ENCODE measurements at places on chromosomes 13 and 19. TPM values are rescaled to one million over a fixed set of nuclear protein-coding genes. Genes with fewer than 3 reads are reported as not detected.

DNA sequence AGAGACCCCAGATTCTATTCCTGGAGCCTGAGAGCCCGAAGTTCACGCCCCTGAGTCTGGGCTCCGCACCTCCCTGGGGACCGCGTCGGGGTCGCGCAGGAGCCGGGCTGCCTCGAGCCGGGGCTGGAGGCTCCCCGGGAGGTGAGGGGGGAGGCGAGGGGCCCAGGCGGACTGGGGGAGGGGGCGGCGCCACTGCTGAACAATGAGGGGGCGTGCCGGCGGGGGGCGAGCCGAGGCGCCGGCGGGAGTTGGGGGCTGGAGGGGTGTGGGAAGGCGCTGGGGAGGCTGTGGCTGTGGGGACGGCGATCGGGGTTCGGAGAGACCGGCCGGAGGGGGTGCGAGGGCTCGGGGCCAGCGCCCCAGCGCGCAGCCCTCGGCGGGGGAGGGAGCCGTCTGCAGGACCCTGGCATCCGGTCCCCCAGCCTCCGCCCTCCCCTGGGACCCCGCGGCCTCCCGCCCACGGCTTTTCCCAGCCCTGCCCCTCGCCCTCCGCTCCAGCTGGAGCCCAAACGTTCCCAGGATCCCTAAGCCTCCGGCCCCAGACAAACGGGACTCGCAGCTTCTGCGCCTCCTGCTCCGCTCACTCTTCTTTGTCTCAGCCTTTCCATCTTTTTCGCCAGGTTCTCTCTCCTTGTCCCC lies 922 bp downstream of the PLEKHG2 start:
- H3K36me3 ChIP-seq, result peaks cover 8% of the 10 kb centered on the region
- peak overlapping the region; percentile 60 for H3K4me3 ChIP-seq
- DNase-seq, result peak; percentile 91

DNA sequence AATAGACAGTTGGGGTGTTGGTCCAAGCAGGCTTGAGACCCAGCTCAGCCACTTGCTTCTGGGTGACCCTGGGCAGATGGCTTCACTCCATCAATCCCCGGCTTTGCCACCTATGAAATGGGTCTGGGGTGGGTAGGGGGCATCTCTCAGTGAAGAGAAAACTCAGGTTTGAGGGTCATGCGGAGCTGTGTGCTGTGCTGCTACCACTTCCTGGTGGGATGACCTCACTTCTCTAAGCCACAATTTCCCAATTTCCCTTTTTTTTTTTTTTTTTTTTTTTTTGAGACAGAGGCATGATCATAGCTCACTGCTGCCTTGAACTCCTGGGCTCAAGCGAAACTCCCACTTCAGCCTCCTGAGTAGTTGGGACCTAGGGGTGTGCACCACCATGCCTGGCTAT lies 4.6 kb upstream of the PLAUR start:
- H3K36me3 ChIP-seq, result no peaks in the 10 kb centered on the region
- H3K27me3 ChIP-seq, result no peaks in the 10 kb centered on the region
- no peaks in the 10 kb centered on the region for H3K4me1 ChIP-seq
- DNase-seq, result no peak

GRCh38 chr19:17889609-17890214 lies 18.0 kb downstream of the SLC5A5 start:
- peaks cover 19% of the 10 kb centered on the region for H3K4me1 ChIP-seq
- no peaks in the 10 kb centered on the region for H3K36me3 ChIP-seq
- DNase-seq, result no peak
- H3K4me3 ChIP-seq, result no peak overlapping the region
- H3K27ac ChIP-seq, result no peak overlapping the region

- no peak overlapping the region for H3K27ac ChIP-seq
- no peaks in the 10 kb centered on the region for H3K27me3 ChIP-seq
- no peak for DNase-seq
- no peaks in the 10 kb centered on the region for H3K4me1 ChIP-seq
- H3K4me3 ChIP-seq, result no peak overlapping the region
- H3K36me3 ChIP-seq, result no peaks in the 10 kb centered on the region
These were observed 43.2 kb downstream of the N4BP2L1 start for GRCh38 chr13:32384702-32385101.

DNA sequence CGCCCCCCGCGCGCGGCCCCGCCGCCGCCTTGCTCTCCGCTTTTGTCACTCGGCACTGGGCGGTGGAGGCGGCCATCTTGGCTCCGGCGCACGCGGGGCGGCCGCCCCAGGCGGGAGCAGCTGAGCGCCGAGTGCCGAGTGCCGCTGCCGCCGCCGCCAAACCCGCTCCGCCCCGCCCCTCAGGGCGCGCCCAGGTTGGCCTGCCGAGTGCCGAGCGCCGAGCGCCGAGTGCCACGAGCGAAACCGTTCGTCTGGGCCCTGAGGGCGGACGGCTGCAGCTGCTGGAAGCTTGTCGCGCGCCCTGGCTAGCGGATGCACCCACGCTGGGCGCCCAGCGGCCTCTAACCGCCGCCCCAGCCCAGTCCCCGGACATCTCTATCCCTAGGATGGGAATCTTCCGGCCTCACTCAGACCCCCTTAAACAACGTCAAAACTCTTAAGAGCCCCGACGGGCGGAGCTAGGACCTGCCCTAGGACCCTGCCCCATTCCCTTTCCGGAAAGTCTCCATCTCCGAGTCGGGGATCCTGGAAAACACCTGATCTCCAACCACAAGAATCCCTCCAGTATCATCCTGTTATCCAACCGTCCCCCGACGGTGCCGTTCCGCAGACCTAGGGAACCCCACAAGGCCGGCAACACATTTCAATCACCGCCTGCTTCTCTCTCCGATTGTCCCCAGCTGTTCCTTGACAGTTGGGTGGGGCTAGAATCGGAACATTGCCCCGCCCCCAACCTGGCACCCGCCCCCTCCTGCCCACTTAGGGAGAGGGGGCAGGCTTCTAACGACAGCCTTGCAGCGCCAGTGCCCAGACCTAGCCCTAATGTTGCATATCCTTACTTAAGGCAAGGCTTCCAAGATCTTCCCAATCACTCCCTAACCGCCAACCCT lies 14.1 kb upstream of the AKAP8L start:
- H3K27me3 ChIP-seq, result no peaks in the 10 kb centered on the region
- H3K36me3 ChIP-seq, result peaks cover 31% of the 10 kb centered on the region
- peak; percentile 99 for DNase-seq
- H3K4me1 ChIP-seq, result peaks cover 54% of the 10 kb centered on the region

KCNC3 gene
- total RNA-seq, result 20.8 TPM

DNA sequence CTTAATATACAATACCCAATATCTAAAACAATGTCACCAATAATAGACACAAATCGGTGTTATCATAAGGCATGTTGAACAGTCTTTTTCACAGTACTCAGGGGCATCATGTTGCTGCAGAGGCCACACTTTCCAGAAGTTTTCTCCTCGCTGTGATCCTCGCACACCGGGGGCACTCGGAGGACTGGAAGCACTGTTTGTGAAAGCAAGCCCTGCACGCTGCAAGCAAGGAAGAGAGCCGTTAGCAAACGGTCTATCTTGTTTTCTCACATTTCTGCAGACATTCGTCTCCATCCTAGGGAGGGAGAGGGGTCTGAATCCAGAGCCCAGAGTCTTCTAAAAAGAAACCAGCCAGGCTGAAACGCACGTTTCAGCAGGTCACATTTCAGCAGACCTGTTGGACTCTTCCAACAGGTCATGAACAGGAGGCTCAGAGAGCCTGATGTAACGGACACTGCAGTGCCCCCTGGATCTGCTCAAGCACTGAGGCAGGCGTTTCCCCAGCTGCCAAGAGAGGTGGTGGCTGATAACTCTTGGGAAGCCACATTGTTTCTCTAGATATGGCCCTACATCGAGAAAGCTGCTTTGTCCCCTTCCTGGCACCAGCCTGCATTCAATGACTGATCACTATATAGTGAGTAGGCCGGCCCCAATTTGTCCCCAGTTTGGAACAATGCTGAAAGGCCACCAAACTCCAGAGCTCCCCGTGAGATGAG lies 43.6 kb downstream of the RUBCNL start:
- no peak overlapping the region for H3K4me3 ChIP-seq
- no peak for DNase-seq
- H3K36me3 ChIP-seq, result no peaks in the 10 kb centered on the region
- no peak overlapping the region for H3K27ac ChIP-seq

DNA sequence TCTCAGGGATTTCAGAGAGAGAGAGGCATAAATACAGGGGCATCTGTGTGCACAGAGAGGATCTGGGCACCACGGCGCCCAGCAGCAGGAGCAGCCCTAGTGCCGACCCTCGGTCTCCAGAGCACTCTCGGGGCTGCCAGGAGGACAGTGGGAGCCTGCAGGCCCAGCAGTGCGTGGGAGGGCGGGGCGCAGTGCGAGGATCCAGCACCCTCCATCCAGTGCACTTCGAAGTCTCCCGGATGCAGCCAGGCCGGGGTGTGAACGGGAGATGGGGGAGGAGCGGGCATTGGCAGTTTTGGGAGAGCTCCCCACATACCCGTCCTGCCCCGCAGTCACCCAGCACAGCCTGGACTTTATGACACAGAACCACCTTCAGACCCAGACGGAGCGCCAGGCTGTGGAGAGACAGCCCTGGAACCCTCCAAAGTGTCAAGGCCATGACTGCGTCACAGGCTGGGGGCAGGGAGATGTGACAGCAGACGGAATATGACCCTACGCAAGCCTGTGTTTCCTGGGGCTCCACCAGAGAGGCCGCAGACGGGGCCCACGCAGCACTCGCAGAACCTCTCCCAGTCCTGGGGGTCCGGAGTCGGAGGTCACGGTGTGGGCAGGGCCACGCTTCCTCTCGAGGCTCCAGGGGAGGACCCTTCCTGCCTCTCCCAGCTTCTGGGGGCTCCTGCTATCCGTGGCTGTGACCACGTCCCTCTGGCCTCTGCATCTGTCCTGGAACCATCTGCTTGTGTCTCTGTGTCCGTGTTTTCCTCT lies 14.7 kb upstream of the TEKTIP1 start:
- H3K4me3 ChIP-seq, result no peak overlapping the region
- H3K27me3 ChIP-seq, result no peaks in the 10 kb centered on the region
- H3K36me3 ChIP-seq, result peaks cover 80% of the 10 kb centered on the region
- no peaks in the 10 kb centered on the region for H3K4me1 ChIP-seq

DNA sequence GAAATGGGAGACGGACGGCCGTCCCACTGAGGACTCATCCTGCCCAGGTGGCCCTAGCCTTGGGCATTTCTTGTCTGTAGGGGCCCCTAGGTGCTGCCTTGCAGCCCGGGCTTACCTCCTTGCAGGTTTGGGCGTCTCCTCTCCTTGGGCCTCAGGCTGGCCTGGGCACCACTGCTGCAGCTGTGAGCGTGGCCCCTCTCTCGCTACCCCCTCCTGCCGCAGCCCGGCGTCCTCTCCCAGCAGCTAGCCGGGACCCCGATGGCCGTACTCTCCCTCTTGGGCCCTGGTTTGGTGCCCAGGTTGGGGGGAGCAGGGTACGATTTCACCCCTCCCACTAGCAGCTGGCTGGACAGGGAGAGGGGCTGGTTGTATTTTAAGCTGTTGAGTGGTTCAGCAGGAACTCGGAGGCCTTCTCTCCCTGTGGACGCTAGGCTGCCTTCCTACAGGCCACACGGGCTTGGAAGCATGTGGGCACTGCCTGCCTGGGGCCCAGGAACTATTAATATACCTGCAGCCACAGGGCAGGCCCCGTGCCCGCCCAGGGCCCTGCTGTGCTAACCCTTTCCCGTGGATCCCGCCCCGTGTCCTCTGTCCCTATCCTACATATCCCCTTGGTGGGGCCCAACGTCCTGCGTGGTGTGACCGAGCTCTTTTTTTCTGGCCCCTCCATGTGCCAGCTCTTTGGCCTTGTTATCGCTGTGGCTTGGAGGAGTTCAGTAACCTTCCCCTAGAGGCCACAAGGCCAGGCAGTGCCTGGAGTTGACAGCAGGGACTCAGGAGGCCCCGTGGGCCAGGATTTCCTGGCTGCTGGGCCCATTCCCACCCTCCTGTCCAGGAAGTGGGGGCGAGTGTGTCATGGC lies 11.7 kb downstream of the NDUFB7 start:
- peak overlapping the region; percentile 64 for H3K27ac ChIP-seq
- H3K4me3 ChIP-seq, result no peak overlapping the region
- DNase-seq, result no peak
- peaks cover 26% of the 10 kb centered on the region for H3K4me1 ChIP-seq
- H3K36me3 ChIP-seq, result peaks cover 16% of the 10 kb centered on the region

DNA sequence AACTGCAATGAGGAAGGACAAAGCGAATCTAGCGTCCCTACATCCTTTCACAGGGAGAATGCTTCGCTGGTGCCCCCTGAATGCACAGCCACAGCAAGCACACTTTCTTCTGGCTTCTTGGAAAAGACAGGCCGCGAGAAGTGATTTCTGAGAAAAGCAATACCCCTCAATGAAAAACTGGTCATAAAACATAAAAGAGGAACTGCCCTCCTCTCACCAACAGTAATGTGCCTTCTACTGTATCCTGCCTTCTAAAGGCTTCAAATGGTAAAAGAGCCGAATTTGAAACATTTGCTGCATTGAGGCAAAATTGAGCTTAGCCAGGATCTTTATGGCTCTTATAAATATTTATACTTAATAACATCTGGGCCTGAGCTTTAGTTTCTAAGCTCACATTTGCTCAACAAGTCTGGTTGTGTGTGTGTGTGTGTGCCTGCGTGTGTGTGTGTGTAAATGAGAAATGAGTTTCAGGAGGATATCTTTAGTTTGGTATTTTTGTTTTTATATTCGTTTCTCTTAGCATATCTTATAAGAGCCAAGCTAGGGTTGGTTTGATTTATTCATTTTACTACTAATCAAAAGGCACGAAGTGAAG lies 246.1 kb upstream of the MAB21L1 start:
- H3K4me1 ChIP-seq, result peaks cover 12% of the 10 kb centered on the region
- no peak overlapping the region for H3K4me3 ChIP-seq
- peaks cover 27% of the 10 kb centered on the region for H3K27me3 ChIP-seq
- H3K36me3 ChIP-seq, result no peaks in the 10 kb centered on the region

- DNase-seq, result no peak
- H3K36me3 ChIP-seq, result no peaks in the 10 kb centered on the region
- no peaks in the 10 kb centered on the region for H3K4me1 ChIP-seq
- no peak overlapping the region for H3K4me3 ChIP-seq
- H3K27me3 ChIP-seq, result no peaks in the 10 kb centered on the region
These were observed 371.3 kb downstream of the SLC7A1 start for GRCh38 chr13:29224206-29224605.

DNA sequence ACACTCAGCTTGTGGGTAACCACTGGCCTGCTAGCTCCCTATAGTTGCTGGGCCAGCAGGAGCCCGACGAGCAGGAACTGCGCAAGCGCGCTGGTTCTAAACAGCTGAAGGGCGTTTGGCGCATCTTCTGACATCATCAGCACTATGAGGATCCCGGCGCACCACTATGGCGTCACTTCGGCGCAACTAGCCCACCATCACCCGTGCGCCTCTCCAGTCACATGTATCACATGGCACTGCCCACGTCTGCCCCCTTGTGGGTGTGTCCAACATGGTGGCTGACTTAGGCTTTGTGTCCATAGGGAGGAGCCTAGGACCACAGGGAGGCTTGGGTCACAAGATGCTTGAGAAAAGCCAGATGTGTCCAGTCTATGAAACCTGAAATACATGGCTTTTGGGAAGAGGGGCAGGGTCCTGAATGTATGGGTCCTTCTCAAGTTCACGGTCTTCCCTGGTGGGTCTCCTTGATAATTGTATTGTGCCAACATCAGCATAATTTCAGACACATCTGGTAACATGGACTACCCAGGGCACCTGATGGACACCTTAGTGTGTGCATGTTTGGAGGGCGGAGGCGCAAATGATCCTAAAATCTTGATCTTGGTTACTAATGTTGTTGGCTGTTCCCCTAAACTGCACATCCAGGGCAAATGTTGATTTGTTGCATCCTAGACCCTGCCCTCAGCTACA lies 18.0 kb downstream of the KLK4 start:
- peaks cover 2% of the 10 kb centered on the region for H3K27me3 ChIP-seq
- H3K4me3 ChIP-seq, result no peak overlapping the region
- DNase-seq, result no peak
- H3K36me3 ChIP-seq, result no peaks in the 10 kb centered on the region
- no peak overlapping the region for H3K27ac ChIP-seq
